Suprapubic skin (tissue), 4 donors: ENCODE measurements at places on chromosomes 2 and 18.

- DNase-seq, result no peak
These were observed 860.4 kb upstream of the SOX11 start for GRCh38 chr2:4831751-4832150.

DNA sequence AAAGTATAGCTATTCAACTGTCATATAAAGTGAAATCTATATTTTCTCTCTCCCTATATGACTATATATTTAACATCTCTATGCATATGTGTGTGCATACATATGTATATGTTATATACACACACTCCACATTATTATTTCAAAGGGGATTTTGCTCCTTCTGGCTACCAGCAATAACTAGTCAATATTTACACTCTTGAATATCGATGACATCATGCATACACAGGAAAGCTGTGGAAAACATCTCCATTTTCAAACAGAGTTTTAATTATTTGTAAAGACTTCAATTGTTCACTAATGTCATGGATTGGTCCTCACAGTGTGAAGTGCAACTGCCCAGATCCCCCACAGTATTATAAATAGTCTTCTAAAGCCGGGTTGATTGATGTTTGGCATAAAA, 195.9 kb upstream of the TCF4 start:
- no peak for DNase-seq

DNA sequence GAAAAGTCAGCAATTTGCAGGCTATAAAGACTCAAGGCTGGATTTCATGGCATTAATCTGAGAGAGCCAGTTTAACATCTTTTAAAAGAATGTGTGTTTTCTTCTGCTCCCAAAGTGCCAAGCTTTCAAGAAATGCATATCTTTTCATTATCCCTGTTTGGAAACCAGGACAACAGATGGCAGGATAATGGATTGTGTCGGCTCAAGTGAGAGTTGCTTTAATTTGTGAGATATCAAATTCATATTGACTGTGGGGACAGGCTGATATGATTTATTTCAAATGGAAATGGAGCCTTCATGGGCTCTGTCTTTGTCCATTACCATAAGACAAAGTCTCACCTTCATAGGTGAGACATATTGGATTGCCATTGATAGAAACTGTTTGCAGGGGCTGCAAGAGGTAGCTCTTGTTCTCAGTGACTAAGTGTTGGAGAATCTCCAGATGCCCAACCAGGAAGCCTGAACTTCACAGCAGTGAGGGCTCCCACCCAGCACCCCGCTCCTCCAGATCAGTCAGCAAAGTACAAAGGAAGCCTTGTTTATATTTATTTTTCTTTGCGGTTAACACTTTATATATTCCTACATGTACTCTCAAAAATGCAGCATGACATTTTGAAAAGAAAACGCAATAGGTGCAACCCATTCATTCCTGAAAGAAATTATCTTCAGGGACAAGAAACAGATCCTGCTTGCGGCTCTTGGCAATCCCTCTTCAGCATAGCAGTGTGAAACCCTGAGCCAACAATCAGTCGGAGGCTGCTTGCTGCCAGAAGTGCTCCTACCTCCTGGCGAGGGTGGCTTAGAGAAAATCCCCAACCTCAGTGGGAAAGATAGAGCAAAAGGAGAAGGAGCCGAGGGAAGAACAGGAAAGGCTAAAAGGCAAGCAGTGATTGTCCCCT, 65.8 kb upstream of the ATL2 start:
- DNase-seq, result no peak

DNA sequence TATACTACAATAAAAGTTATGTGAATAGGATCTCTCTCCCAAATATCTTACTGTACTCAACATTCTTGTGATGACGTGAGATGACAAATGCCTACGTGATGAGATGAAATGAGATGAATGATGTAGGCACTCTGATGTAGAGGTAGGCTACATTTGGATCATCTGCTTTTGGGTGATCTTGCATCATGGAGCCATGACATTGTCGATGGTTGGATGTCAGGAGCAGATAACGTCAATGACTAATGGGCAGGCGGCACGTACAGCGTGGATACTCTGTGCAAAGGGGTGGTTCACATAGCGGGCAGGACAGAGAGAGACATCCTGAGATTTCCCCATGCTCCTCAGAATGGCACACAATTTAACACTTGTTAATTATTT, 40.8 kb upstream of the PPP1R1C start:
- no peak for DNase-seq
